CD4-positive, alpha-beta T cell (primary cell): ENCODE measurements at places on chromosomes 6 and 20. TPM values are rescaled to one million over a fixed set of nuclear protein-coding genes. Genes with fewer than 3 reads are reported as not detected.

GRCh38 chr20:39875492-39876110 is 813.4 kb downstream of the MAFB start:
- no peak for DNase-seq

- no peak for DNase-seq
Measured at GRCh38 chr6:27592481-27593199, 119.7 kb upstream of the ZNF184 start.

GRCh38 chr6:90274451-90275030 is 22.1 kb downstream of the BACH2 start:
- peak; percentile 96 for DNase-seq

- DNase-seq, result no peak
Measured at GRCh38 chr6:100346203-100346602, 118.5 kb downstream of the SIM1 start.

DNA sequence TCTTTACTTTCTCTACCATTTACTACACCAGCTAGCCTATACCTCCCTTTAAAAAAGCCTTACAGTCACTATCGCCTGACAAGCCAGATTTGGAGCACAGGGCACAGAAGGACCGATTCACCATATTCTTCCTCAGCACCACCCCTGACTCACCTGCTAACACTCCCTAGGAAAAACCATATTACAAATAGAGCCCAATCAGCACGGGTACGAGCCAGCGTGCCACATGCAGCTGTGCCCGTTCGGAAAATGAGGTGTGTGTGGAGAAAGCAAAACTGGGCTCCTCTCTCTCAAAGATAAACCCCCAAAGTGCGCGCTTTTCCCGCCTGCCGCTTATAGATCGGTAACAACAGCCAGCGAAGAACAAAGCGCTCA is 1.2 kb downstream of the SYNCRIP start:
- no peak for DNase-seq

The LHFPL5 gene
- not detected for total RNA-seq

The ZNF334 gene
- 0.28 TPM for total RNA-seq

DNA sequence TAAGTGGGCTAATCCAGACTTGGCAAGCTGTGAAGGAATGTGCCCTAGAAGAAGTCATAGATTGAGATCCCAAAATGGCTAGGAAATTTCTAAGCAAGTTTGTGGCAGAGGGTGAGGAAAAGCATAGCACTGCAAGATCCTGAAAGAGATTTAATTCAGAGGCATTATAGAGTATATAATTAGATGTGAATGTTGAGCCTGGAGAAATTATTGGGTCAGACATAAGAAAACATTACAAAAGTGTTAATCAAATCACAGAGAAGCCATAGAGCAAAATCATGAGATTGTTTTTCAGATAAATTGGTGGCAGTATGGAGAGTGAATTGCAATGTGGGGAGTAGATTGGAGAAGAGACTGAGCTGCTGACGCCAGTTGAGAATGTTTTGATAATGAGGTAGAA is 90.0 kb downstream of the CD2AP start:
- DNase-seq, result no peak

DNA sequence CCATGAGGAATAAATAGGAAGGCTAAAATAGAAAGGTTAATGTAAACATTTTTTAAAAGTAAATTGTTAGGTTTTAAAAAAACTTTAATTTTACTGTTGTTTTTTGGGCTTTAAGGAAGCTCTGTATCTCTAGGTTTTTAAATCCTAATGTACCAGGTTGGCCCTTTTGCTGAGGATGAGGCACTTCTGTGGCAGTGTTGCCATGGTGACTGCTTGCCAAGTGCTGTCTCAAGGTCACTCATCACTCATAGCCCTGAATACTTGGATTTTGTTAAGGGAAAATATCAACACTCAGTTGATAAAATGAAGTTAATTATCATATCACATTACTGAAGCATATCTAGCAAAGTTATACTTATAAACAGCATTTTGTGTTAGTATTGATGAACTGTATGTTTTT is 50.2 kb downstream of the NCOA3 start:
- DNase-seq, result no peak

The KCNK5 gene
- 0.30 TPM for total RNA-seq

GRCh38 chr6:105833959-105834947 is 251.9 kb upstream of the PRDM1 start:
- no peak for DNase-seq

The CLDN20 gene
- total RNA-seq, result not detected

The LY86 gene
- total RNA-seq, result 2.1 TPM

- no peak for DNase-seq
Measured at GRCh38 chr20:45085867-45086266, 15.1 kb downstream of the KCNS1 start.

DNA sequence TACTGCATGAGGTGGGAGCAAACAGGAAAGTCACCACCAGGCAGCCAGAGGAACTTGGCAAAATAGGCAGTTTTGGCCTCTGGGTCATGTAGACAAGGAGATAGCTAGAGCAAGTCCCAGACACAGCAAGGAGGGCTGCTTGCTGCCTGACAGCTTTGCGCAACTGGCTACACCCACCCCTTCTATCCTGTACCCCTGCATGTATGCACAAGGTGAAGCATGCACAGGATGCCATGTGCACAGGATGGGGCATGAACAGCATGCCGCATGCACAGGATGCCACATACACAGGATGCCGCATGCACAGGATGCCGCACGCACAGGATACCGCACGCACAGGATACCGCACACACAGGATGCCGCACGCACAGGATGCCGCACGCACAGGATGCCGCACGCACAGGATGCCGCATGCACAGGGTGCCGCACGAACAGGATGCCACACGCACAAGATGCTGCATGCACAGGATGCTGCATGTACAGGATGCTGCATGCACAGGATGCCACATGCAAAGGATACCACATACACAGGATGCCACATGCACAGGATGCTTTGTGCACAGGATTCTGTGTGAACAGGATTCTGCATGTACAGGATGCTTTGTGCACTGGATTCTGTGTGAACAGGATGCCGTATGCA is 104.9 kb upstream of the IYD start:
- DNase-seq, result peak; percentile 52

- no peak for DNase-seq
Measured at GRCh38 chr20:57671662-57672061, 38.2 kb downstream of the PMEPA1 start.

DNA sequence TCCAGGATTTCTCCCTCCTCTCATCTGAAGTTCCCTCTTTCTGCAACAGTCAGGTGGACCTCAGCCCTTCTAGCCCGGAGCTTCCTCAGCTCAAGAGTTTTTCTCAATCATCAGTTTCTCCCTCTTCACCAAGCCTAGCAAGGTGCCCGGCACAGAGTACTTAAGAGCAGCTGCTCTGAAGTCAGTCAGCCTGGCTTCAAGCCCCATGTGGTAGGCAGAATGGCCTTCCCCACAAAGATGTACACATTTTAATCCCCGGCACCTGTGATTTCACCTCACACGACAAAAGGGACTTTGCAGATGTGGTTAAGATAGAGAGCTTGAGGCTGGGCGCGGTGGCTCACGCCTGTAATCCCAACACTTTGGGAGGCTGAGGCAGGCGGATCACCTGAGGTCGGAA is 15.1 kb upstream of the RBPJL start:
- DNase-seq, result no peak

GRCh38 chr6:163309491-163310026 is 105.0 kb upstream of the QKI start:
- no peak for DNase-seq

GRCh38 chr6:117531346-117531745 is 48.9 kb downstream of the DCBLD1 start:
- no peak for DNase-seq

The GUCA1A gene
- total RNA-seq, result not detected

The FAM162B gene
- total RNA-seq, result not detected

GRCh38 chr6:44054721-44055559 is 72.3 kb downstream of the MRPL14 start:
- no peak for DNase-seq

GRCh38 chr20:46804126-46804525 is 90.5 kb upstream of the EYA2 start:
- DNase-seq, result no peak

The LBP gene
- not detected for total RNA-seq

The MRAP2 gene
- not detected for total RNA-seq

DNA sequence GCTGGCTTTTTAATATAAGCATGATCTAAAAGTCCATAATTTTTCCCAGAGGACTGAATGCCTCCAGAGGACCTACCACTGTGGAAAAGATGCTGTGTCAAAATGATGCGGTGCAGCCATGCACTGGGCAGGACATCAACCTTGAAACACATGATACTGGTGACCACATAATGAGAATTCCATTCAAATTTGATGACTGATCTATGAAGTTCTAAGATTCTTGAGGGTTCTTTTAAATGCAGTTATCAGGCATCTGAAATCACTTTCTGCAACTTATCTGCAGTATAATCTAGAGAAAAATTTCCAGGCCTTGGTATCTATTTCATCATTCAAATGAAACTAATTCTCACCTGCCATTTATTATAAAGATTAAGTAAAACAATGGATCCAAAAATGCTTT is 15.0 kb upstream of the MARCKS start:
- no peak for DNase-seq

DNA sequence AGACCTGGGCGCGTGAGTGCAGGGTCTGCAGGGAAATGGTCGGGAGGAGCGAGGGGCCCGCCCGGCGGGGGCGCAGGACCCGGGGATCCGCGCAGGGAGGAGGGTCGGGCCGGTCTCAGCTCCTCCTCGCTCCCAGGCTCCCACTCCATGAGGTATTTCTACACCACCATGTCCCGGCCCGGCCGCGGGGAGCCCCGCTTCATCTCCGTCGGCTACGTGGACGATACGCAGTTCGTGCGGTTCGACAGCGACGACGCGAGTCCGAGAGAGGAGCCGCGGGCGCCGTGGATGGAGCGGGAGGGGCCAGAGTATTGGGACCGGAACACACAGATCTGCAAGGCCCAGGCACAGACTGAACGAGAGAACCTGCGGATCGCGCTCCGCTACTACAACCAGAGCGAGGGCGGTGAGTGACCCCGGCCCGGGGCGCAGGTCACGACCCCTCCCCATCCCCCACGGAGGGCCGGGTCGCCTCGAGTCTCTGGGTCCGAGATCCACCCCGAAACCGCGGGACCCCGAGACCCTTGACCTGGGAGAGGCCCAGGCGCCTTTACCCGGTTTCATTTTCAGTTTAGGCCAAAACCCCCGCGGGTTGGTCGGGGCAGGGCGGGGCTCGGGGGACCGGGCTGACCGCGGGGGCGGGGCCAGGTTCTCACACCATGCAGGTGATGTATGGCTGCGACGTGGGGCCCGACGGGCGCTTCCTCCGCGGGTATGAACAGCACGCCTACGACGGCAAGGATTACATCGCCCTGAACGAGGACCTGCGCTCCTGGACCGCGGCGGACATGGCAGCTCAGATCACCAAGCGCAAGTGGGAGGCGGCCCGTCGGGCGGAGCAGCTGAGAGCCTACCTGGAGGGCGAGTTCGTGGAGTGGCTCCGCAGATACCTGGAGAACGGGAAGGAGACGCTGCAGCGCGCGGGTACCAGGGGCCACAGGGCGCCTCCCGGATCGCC is 54.2 kb upstream of the HLA-A start:
- peak; percentile 93 for DNase-seq

DNA sequence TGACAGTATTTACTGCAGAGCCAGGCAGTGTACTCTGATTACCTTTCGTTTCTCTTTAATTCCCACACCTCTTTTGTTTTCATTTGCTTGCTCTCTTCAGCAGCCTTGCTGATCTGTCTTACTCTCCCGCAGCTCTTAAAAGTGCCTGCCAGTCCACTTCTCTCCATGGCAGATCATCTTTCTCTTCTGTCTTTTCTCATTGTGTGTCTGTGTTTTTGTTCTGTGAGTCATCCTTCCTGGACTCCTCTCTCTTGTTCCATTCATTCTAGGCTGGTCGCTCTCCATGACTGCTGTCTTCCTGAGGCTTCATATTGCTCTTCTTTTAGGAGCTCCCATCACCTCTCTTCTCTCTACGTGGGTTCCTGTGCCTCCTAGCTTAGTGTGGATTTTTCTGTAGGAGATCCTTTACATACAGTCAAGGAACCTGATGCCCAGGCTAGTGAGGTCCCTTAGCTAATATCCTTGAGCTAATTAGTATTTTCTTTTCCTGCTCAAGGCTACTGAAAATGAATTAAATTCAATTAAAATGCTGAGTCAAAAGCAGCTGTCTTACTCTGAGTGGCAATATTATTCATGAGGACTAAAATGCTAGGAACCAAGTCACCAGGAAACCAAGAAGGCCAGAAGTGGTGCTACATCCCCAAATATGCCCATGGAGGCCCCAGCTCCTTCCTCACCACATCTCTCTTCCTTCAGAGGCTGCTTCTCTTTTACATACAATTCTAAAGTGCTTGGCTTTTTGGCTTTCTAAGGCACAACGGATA is 86.1 kb downstream of the SLX4IP start:
- no peak for DNase-seq

GRCh38 chr20:61846741-61847419 is 218.8 kb downstream of the TAF4 start:
- DNase-seq, result no peak

The SLC29A1 gene
- total RNA-seq, result 0.67 TPM

DNA sequence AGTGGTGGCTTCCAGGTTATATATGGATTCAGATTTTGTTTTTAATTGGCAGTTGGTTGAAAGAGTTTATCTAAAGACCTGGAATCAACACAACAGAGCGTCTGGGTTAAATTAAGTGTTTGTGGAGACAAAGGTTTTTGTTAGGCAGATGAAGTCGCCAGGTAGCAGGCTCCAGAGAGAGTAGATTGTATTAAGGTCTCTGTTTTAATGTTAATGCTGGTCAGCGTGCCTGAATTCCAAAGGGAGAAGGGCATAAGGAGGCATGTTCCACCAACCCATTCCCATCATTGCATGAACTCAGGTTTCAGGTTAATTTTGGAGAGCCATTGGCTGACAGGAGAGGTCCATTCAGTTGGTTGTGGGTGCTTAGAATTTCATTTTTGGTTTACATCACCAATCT is 744.1 kb upstream of the GJE1 start:
- DNase-seq, result no peak

DNA sequence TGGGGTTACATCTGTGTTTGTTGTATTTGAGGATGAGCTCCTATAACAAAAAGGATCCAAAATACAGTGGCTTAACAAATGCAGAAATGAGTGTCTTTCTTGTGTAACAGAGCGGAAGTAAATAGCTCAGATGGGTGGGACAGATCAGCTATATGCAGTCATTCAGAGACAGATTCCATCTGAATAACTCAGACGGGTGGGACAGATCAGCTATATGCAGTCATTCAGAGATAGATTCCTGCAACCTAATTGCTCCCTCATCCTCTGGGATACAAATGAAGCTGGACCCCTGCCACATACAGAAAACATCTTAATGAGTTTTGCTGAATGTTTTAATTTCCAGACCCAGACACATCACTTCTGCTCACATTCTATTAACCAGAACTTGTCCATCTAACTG is 332.3 kb downstream of the BCKDHB start:
- no peak for DNase-seq

GRCh38 chr20:60001108-60001507 is 42.9 kb downstream of the CDH26 start:
- DNase-seq, result no peak

The CCN6 gene
- not detected for total RNA-seq
